Activated CD4-positive, alpha-beta T cell treated with anti-CD3 and anti-CD28 coated beads for 24 hours (primary cell): ENCODE measurements at places on chromosomes 3 and 15.

DNA sequence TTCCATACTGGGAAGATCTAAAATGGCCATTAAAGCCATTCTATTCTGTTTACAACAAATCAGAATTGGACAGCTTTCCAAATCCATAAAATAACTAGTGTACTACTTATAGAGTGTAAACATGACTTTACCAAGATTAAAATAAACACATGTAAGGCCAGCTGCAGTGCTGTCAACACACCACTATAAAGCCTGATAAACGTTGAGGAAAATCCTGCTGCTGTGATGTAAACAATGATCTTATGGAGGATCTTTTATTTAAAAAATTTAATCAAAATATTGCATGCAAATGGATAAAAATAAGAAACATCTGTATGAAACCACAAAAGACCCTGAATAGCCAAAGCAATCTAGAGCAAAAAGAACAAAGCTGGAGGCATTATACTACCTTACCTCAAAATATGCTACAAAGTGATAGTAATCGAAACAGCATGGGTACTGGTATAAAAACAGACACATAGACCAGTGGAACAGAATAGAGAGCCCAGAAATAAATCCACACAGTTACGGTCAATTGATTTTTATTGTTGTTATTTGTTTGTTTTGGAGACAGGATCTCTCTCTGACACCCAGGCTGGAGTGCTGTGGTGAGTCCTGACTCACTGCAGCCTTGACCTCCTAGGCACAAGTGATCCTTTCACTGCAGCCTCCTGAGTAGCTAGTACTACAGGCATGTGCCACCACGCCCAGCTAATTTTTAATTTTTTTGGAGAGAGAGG, 428.8 kb upstream of the C2CD4B start:
- no peak for DNase-seq

DNA sequence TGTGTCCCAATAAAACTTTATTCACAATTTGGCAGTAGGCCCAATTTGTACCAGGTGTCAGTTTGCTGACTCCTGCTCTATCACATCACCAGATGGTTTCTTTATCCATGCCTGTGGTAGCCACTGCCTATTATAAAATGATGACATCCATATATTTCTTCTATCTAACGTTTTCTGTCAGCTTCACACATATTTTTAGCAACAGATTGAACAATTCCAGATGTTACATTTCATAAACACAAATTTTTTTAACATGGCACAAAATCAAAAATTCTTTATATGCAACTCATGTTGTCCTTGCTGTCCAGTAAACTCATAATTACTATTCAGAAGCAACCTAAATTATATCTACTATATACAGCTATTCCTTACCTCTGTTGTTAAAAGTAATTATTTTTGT, 1371.6 kb downstream of the NSUN3 start:
- DNase-seq = no peak

DNA sequence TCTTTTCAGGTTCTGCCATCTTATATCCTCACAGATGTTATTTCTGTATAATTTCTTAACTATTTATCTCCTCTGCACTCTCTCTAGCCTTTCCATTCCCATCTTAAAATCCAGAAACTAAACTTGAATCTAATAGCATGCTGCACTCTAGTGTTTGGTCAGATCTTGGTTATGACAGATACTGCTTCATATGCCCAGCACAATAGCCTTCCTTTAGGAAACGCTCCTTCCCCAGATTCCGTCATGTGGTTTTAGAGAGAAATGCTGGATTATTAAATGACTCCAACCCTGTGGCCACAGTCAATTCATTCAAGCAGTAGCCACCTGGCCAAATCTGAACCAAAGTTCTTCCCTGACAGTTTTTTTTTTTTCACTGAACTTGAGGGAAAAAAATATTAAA, 19.4 kb downstream of the RASGRP1 start:
- DNase-seq = no peak

DNA sequence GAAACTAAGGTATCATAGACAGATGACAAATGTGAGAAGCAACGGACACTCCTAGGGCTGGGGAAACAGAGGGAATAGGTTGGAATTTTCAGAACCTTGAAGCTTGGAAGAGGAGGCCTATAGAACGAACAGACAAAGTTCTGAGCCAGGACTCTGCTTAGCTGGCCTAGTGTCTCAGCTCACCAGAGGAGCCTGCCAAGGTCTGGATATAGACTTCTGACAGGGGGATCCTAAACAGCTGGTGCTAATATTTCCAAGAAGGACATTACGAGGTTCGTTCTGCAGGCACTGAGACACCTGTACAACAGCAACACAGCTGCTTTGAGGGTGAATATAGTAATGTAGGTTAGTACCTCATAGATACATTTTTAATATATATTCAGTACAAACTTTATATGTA, 266.3 kb downstream of the CHL1 start:
- DNase-seq = no peak

- DNase-seq = no peak
Observed at GRCh38 chr3:123396171-123397049, 52.5 kb downstream of the ADCY5 start.

DNA sequence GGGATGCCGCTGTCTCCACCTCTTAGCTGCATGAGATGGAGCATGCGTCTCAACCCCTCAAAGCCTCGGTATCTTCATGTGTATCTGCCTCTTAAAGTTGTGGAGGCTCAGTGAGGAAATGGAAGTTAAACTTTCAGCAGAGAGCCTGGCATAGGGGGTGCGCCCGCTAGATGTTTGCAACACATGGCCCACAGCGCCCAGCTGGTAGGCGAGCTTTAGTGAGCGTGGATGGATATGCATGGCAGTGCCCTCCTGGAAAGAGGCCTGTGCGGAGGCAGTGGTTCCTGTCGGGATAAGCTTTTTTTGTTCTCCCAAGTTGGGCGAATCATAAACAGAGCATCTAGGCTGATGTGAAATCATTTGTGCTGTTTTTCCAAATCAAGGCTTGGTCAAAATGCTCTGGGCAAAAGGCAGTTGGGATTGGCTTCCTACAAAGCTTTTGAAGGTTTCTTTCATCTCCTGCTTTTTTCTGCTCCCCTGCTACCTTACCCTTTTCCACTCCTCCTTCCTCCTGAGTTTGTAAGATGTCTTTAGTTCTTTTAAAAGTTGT, 272.4 kb upstream of the TPM1 start:
- DNase-seq = no peak

GRCh38 chr3:34056181-34056910, 257.9 kb downstream of the PDCD6IP start:
- no peak for DNase-seq

DNA sequence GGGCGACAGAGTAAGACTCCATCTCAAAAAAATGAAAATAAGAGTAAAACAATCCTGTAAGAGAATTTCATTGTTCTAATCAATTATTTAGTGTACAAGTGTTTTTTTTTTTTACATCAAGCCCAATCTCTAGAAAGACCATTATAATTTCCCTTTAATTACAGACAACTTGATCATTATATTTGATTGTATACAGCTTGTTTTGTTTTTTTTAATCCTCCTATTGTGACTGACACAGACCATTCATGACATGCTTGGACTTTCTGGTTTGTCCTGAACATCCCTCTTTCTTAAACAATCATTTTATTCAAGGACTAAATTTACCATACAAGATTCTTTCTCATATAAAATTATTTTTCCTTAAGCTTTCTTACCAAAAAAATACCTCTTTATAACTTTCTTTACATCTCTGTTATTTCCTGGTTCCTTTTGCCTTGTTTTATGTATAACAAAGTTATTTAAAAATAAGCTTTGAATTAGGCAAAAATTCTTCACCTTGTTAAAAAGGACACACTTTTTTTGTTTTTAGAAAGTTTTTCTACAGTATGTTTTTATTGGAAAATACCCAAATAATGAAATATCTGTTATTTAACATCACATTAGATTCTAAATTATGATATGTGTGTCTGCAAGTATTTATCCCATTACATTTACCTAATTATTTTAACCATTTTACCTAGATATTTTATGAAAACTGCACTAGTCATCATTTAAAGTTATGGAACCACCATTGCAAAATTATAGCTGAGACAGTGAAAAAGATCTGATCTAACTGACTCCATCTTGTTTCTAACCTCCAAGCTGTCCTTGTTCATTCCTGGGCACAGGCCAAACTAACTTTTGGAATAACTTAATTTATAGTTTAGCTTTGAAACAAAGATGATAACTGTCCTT, 26.1 kb upstream of the GFM1 start:
- no peak for DNase-seq

GRCh38 chr3:197949191-197949777, 706 bp upstream of the RPL35A start:
- DNase-seq = no peak

- DNase-seq = no peak
Observed at GRCh38 chr3:143507735-143508580, 340.3 kb downstream of the SLC9A9 start.

DNA sequence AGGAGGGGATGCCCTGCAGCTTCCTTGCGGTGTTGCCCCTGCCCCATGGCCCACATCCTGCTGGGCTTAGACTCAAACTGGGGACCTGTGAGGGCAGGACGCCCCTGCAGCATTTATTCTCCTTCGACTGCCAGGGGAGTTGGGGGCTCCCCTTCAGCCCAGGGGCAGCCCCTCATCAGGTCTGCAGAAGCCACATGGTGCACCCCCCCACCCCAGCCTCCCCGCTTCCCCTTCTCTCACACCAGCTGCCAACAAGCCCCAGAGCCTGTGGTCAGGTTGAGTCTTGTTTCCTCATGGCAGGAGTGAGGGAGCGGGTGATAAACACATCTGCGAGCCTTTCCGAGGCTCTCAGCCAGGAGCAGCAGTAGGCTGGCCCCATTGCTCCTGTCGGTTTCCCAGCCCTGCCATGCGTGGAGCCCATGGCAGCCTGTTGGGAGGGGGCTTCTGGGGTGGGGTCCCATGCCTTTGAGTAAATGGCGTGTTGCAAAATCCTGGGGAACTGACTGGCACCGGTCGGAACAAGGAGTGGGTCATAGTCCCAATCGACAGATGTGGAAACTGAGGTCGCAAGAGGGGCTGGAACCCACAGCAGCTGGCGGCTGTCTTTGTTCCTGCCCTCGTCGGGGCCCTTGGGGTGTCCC, 27.8 kb downstream of the WNT7A start:
- no peak for DNase-seq
